Stimulated activated CD8-positive, alpha-beta memory T cell treated with anti-CD3 and anti-CD28 coated beads, Interleukin-15, amount 100 ng/mL, for 48 hours (primary cell): ENCODE measurements at places on chromosomes 16 and 17.
A peak's percentile ranks its signal among the peaks of the same experiment; 100 is the strongest.

GRCh38 chr16:29877266-29877961 lies 14.4 kb upstream of the CDIPT start:
- DNase-seq = peak; percentile 66

GRCh38 chr17:67998466-67998865 lies 2.2 kb upstream of the C17orf58 start:
- no peak for DNase-seq

- DNase-seq = no peak
Measured at GRCh38 chr16:4428500-4428899, 2.8 kb downstream of the DNAJA3 start.

DNA sequence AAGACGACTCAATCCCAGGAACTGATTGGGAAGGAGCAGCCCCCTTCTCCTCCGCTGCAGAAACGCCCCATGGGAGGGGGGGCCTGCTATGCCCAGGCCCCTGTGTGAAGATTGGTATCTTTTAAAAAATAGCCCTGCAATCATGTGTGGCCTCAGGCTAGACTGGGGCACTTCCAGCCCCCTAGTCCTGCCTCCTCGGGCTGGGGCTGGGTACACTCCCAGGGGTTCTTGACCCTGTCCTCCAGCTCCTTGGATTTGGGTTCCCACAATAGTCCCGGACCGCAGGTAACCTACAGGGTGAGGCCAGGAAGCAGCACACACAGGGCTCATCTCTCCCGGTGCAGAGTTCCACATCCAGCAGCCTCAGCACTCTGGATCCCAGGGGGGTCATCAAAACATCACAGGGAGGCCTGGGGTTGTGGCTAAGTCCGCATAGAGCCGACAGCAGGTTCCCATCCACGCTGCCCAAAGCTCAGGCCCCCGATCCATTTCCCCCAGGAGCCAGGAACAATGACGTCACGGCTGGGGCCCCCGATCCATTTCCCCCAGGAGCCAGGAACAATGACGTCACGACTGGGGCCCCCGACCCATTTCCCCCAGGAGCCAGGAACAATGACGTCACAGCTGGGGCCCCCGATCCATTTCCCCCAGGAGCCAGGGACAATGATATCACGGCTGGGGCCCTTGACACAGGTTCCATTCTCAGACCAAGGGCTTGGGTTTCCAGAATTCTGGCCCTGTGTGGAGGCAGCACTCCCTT lies 202.4 kb downstream of the IRF8 start:
- DNase-seq = no peak

GRCh38 chr17:37259030-37259735 lies 116.6 kb upstream of the C17orf78 start:
- DNase-seq = no peak

- no peak for DNase-seq
Measured at GRCh38 chr17:78575340-78575739, 1.9 kb downstream of the DNAH17 start.
